ENCODE measurements at places on chromosomes 7 and 10. TPM values are rescaled to one million over a fixed set of nuclear protein-coding genes. Genes with fewer than 3 reads are reported as not detected.

Gene KLF14
- total RNA-seq = under 0.01 TPM

DNA sequence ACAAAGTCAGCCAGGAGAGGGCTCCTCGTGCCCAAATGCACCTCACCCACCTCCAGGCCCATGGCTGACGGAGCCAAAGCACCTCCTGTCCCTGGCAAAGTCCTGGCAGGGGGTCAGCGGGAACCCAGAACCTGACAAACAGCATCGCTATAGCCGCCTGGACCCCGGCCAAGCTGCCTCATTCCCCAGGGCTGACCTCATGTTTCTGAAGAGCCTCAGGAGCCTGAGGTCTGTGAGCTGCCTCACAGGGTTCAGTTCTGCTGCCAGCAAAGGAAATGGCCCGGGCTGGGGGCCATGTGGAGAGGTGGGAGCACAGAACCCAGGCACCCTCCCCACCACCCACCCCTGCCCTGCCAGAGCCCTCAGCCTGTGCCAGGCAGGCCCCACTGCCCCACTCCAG lies 4.2 kb upstream of the NANOS1 start:
- no peak for DNase-seq

- no peak for DNase-seq
These were observed 514 bp upstream of the CHAT start for GRCh38 chr10:49613165-49613881.

Gene TMEM213
- not detected for total RNA-seq

DNA sequence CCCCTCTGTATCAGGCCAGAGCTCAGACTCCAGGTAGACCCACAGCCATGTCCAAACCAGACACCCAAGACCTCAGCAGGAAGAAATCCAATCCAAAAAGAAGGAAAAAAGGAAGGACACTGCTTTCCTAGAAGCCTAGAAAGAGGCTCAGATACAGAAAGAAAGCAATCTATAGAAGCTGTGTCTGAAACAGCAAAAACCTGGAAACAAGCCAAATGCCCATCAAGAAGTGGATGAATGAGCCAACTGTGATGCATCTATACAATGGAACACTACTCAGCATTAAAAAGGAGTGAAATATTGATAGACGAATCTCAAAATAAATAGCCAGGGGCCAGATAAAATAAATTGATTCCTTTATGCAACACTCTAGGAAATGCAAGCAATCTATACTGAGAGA lies 31.6 kb downstream of the GRB10 start:
- no peak for DNase-seq

GRCh38 chr10:102493771-102494170 lies 8.7 kb downstream of the ACTR1A start:
- no peak for DNase-seq

GRCh38 chr7:87797798-87798403 lies 78.3 kb downstream of the SLC25A40 start:
- DNase-seq = no peak

Gene NEUROG3
- not detected for total RNA-seq
